Stimulated activated CD4-positive, alpha-beta T cell treated with anti-CD3 and anti-CD28 coated beads, TNF-alpha, amount 100 ng/mL, for 24 hours (primary cell): ENCODE measurements at places on chromosomes 1 and 21.

GRCh38 chr21:38927776-38928175 lies 122.0 kb downstream of the ETS2 start:
- no peak for DNase-seq

DNA sequence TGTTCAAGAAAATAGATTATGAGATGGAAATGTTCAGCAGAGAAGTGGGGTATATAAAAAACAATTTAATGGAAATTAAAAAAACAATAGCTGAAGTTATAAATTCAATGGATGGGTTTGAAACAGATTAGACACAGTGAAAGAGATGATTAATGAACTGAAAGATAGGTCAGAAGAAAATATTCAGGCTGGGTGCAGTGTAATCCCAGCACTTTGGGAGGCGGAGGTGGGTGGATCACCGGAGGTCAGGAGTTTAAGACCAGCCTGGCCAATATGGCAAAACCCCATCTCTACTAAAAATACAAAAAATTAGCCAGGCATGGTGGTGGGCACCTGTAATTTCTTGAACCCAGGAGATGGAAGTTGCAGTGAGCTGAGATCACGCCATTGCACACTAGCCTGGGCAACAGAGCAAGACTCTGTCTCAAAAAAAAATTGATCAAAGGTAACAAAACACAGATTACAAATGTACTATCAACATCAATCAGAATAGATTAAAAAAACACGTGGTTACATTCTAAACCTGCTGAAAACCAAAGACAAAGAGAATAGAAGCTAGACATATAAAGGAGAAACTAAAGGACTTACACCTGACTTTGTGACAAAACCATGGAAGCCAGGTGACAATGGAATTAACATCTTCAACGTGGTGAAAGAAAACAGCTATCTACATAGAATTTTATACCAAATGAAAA lies 4.8 kb upstream of the SUMO3 start:
- DNase-seq, result no peak

DNA sequence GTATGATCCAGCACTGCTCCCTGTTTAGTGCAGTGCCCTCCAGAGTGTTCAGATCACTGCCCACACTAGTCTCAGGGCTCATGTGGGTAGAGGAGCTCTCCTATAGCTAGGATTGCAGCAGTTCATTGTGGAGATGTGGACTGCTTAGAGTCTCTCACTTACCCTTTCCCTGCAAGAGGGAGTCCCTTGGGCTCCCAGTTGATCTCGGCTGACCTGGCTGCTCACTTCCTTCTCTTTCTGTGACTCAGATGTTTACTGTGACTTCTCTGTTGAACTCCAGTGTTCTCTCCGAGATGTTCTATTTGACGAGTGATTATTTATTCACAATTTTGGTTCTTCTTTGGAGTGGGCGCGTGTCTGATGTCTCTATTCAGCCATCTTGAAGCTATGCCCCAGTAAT lies 141.9 kb downstream of the PTBP2 start:
- no peak for DNase-seq

- no peak for DNase-seq
Observed at GRCh38 chr1:8629241-8630091, 188.0 kb downstream of the RERE start.

GRCh38 chr1:233293556-233294446 lies 1.7 kb downstream of the PCNX2 start:
- no peak for DNase-seq

DNA sequence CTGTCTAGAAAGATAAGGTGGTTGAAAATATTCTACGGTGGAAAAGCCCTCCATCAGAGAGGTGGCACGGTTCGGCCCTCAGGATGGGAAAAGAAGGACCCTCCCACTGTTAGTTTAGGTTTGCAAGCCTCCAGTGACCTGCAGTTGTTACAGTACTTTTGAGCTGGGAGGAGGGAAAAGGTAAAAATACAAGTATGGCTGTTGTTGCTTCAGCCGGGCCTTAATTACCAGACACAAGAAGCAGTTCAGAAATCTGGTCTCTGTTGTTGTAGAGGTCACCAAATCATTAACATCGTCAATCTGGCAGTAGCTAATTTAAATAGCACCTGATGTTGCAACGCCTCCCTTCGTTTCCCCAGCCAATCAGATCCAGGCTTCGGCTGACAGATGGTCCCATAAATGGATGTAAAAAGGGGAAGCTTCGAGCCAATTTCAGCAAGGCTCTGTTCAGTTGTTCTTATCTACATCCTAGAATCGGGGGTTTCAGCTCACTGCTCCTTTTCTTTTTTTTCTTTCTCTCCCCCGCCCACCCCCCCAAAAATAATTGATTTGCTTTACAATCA lies at the start of gene ELAVL4:
Gene ELAVL4 (plus strand): TSS at position 424 of the 563 bp plus-strand sequence. CDS start 270 bp downstream, outside the sequence.
- DNase-seq, result no peak

- no peak for DNase-seq
Observed at GRCh38 chr1:3896396-3897000, 3.6 kb downstream of the C1orf174 start.

- DNase-seq, result no peak
Observed at GRCh38 chr21:41795726-41796125, 28.9 kb upstream of the RIPK4 start.

GRCh38 chr1:67815303-67816094 lies 17.8 kb downstream of the GNG12 start:
- no peak for DNase-seq

- no peak for DNase-seq
Observed at GRCh38 chr21:45388011-45388521, 16.9 kb upstream of the COL18A1 start.

- no peak for DNase-seq
Observed at GRCh38 chr1:179767177-179767581, 24.1 kb downstream of the FAM163A start.

GRCh38 chr21:46478910-46479309 lies 20.2 kb downstream of the DIP2A start:
- no peak for DNase-seq

DNA sequence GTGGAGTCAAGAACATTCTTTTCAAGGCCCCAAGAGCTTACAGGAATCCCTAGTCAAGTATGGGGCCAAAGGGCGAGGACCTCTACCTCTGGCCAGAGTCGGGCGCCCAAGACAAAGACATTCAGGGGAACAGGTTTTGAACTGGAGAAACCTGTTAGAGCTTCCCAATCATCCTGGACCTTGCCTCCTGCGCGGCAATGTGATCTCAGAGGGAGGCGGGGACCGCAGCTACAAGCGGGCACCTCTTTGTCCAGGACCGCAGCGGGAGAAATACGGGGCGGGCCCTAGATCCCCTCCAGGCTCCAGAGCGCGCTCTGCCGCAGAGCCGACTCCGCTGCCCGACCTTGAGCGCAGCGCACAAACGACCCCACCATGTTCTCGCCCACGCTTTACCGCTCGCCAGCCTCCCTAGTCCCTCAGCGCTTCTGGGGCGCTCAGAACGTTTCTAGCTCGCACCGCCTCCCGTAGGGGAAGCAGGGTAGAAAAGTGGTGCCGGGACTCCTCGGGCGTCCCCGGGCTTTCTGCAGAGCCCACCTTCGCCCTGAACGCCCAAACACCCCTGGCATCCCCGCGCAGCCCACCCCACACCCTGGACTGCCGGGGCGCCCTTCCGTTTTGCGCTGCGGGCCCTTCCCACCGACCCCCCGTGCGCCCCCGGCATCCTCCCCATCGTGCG lies 28.1 kb downstream of the RABIF start:
- no peak for DNase-seq

- no peak for DNase-seq
Observed at GRCh38 chr1:65703853-65704252, 88.8 kb upstream of the PDE4B start.

- DNase-seq, result no peak
Observed at GRCh38 chr1:177848577-177848976, 121.3 kb downstream of the SEC16B start.

GRCh38 chr1:210200124-210200736 lies 32.4 kb upstream of the SERTAD4 start:
- DNase-seq, result no peak

DNA sequence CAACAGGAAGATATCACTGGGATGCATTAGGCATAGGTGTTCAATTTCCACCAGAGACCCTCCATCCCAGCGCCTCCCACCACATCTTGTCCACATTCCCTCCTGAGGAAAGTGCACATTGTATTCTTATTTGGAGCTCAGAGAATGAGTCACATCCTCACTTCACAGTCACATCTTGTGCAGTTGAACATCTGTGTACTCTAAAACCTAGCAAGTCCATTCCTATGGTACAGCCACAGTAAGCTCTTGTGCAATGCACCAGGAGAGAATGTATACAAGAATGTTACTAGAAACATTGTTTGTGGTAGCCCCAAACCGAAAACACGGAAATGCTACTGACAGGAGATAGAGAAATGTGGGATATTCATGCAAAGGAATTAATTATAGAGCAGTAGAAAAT lies 1.6 kb upstream of the KDF1 start:
- no peak for DNase-seq

- no peak for DNase-seq
Observed at GRCh38 chr1:4394366-4394765, 260.0 kb upstream of the AJAP1 start.

GRCh38 chr1:6953216-6953615 lies 168.0 kb downstream of the CAMTA1 start:
- no peak for DNase-seq

- DNase-seq, result no peak
Observed at GRCh38 chr1:11738783-11739182, 2.8 kb downstream of the AGTRAP start.

- no peak for DNase-seq
Observed at GRCh38 chr1:55300975-55301374, 85.8 kb upstream of the USP24 start.

DNA sequence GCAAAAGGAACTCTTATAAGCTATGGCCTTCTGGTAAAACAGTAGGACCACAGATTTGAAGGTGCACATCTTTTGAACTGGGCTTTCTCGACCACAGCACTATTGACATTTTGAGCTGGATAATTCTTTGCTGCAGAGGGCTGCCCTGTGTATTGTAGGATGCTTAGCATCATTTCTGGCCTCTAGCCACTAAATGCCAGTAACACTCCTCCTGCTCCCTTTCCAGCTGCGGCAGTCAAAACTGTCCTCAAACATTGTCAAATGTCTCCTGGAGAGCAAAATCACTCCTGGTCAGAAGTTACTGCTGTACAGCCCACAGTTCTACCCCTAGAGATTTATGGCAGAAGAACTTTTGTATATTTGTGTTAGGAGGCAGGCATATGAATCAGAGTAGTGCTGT lies 836.7 kb downstream of the PLA2G4A start:
- no peak for DNase-seq

DNA sequence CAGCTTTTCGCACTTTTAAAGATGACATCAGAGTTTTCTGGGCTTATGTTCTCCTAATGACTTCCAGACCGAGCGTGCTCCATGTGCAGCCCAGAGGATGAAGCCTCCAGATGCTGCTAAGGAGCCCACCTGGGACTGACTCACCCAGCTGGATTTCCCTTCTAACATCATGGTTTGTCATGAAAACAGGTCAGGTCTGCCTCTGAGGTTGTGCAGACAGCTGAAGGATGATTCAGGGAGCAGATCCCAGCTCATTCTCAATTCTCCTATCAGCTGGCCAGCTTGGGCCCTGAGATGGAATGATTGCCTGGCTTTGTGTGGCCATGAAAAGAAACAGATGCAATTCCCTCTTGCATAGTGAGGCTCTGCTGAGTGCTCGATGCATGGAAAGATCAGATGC lies 123.9 kb upstream of the DUSP10 start:
- no peak for DNase-seq

DNA sequence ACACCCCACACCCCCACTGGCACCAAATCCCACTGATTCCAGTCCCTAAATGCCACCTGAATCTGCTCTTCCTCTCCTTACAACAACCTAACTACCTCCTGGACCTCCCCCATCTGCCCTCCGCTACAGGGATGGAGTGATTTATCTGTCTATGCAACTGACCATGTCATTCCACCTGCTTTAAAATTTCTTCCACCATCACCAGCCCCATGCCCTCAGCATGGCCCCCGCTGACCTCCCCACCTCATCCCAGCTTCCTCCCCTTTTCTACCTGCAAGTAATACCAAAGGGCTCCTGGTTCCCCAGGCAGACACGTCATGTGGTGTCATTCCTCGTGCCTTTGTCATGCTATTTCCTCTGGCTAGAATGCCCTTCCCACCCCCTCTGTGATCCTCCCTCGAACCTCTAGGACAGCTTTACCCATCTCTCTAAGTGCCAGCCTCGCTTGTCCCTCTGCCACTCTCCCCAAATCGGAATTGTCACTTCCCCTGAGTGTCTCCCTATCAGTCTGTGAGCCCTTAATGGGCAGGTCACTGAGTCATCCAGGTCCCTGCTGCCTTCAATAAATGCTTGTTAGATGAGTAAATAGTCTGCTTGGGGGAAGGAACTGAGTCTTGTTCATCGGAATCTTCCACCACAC lies 3.7 kb downstream of the GJB4 start:
- DNase-seq, result no peak

DNA sequence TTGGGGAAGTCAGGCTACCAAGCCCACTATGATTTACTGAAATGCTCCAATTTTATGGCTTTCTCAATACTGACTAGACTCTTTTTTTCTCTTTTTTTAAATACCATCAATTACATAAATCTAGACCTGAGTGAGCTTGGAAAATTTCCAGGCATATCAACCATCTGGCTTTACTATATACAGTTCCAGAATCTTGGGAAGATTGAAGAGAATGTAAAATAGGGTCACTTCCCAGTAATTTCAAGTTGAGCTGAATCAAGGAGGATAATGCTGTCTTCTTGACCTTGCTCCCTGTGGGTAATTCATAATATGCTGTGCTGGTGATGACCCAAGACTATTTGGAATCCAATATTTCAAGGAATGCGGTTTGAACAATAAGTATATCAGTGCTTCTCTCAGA lies 108.1 kb downstream of the MAP3K21 start:
- DNase-seq, result no peak

DNA sequence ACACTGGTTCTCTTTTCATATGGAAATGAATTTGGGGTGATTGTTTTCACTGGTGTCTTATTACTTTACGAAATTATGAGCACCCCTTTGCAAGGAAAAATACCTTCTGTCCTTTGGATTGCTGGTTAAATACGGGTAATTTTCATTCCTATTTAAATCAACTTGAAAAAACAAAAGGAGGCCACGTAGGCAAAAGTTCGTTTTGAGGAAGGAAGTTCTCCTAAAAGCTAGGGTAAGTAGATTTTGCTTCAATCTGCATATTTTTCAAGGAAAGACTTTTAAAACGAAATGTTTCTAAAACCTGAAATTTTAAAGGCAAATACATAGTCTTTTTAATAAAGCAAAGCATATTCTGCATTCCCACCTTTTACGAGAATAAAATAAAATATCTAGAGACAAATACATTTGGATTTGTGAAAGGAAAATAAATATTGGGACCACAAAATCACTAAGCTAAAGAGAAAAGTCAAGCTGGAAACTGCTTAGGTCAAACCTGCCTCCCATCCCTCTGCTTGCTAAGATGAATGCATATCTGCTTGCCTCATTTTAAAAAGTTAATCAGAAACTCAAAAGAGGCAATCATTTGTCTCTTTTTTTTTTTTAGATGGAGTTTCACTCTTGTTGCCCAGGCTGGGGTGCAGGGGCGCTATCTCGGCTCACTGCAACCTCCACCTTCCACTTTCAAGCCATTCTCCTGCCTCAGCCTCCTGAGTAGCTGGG lies 70.9 kb upstream of the ETS2 start:
- DNase-seq, result no peak
